ENCODE measurements at places on chromosomes 2 and 18.

DNA sequence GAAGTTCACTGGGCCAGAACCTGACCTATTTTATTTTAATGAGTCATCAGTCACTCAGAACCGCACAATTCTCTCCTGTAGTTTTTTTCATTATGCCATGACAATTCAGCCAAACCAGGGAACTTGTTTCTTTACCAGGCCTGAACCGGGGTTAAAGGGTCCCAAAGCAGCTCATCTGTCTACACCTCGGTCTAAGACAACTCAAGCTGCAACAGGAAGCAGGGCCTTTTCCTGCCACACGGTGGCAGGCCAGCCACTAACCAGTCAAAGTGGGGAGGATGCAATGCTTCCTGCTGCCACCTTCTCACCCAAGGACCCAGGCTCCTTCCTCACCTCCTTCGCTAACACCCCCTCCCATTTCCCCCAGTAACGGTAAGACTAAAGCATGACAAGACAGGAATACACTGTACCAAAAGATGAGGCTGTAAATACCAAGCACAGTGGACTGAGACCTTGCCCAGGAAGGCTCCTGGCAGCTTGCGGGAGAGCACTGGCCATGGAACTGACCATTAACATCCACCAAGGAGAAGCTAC is 56.7 kb upstream of the ACKR3 start:
- peak; percentile 56 for DNase-seq

- DNase-seq = no peak
Measured at GRCh38 chr2:37026050-37026449, 58.1 kb downstream of the HEATR5B start.

DNA sequence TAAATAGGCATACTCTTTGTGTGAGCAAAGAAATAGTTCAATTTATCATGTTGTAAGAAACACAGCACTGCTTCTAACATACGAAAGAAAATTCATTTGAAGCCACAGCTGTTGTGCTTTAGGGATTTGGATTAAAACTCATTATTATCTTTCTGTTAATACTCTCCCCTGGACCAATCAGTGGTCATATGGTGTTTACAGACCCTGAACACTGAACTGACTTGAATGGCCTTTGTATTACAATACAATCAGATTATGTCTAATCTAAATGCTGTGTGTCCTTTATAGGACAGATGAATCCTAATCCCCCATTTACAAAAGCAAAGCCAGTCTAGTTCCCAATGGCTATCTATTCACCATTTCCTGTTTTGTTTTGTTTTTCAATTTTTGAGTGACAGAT is 36.5 kb downstream of the ZNF385B start:
- DNase-seq = no peak

DNA sequence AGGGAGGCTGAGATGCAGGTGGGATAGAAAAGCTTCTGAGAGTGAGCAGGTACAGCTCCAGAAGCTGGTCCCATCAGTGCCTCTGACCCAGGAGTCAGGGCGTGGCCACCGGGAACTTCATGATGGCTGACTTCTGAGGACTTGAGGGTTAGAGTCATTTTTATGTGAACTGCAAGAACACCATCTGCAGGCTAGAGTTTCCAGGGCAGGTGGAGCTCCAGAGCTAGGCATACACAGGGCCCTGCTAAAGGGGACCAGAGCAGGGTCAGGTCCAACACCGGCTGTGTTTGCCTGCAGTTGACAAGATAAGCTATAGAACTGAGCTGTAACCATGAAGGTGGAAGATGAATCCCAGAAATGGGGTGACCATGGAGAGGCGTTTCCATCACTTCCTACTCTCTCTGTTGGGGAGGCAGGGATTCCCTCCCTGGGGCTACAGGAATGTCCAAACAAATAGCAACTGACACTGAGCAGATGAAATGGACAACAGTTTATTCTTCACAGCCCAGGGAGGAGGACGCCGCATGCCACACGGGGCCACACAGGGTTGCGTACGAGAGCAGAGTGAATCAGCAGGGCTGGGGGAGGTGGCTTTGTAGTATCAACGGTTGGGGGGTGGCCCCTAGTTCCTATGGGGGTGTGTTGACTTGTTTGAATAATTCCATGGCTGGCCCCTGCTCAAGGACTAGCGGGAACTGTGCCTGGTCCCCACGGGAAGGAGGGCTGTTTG is 77.6 kb upstream of the ZNF516 start:
- DNase-seq = no peak

DNA sequence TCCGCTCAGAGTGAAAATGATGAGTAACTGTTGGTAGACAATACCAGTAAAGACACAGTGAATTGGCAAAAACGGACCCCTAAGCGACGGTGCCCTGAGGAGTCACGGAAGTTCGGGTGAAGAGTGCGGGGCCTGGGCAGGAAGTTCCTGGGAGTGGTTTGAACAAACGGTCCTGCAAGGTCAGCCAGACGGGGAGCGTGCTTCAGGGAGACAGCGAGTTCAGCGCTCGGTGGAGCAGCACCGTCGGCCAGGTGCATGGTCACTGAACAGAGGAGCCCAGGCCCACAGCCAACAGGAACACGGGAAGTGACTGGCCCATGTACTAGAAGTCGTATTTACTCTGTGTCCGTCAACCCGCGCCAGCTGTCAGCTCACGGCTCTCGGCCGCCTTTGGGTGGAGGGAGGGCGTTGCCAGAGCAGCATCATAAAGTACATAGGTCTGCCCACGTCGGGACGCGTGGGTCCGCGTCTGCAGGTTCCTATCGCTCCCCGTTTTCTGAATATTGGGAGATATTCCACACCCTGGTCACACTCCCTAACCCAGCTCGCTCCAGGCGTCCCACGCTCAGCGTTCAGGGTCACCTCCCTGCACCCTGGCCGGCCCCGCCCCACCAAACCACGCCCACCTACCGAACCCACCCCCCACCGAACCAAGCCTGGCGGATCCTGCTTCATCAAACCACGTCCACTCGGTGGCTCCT is 75.6 kb upstream of the UXS1 start:
- peak; percentile 24 for DNase-seq

DNA sequence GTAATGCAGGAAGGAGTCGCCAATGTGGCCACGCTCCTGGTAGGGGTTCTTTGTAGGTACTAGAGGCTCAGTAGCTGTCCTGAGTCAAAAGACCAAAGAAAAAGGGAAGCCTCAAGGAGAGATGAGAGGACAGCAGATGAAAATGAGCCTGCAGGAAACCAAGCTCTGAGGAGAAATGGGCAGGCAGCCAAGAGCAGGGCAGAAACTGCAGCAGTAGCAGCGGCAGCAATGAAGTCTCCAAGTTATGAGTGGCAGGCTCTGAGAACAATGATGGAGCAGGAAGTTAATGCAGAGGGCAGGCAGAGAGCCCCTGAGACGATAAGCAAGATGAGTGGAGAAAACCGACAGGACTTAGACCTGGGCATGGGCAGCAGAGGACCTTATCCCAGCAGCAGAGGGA is 48.2 kb upstream of the TMEM200C start:
- no peak for DNase-seq

DNA sequence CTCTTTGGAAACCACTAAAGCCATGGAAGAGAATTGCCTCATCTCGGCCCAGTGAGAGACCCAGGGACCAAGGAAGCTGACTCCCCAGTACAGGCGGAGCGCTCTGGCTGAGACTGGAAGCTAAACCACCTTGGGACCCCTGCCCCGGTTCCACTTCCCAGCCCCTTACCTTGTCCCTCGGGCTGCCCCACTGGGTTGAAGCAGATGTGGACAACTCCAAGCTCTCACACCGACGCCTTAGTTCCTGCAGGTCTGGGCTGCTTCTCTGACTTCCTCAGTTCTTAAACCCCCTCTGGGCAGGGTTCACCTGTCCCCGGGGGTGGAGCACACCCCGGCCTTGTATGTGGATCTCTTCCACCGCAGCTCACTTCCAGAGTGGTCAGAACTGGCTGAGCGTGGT is 266.2 kb downstream of the PHLPP1 start:
- DNase-seq = peak; percentile 6

DNA sequence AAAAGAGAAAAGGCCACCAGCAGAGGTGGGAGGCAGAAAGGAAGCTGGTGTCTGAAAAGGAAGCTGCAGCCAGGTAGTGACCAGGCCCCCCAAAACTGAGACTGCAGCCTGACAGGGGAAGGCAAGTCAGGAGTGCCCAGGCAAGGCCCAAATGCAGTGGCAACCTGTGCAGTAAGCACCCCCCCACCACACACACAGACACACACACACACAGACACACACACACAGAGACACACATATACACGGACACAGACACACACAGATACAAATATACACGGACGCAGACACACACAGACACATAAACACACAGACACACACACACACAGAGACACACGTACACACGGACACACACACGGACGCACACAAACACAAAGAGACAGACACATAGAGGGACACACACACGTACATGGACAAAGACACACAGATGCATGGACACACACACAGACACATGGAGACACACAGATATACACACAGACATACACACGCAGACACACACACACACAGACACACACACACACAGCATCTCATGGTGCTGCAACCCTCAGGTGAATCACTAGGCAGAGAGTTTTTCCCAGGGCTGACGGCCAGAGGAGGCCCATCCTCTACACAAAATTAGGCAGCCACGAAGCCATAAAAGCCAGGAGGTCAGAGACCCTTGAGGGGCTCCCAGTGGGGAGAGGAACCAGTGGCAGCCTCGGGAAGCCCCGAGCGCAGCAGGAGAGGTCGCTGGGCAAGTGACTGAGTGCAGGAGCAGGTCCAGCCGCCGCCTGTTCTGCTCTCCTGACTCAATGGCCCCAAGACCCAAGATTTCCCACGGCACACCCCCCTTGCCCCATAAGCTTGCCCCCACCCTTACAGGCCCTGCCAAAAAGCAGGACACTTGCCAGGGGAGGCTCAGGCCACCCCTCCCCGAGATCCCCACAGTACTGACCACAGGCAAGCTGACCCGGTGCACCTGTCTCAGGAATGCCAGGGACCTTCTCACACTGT is 6.3 kb downstream of the SDC1 start:
- DNase-seq = no peak

GRCh38 chr2:19793132-19793750 is 108.5 kb downstream of the TTC32 start:
- peak; percentile 24 for DNase-seq

- no peak for DNase-seq
Measured at GRCh38 chr2:156841321-156841720, 405.1 kb downstream of the GPD2 start.

- no peak for DNase-seq
Measured at GRCh38 chr2:66862885-66863650, 428.1 kb downstream of the MEIS1 start.

DNA sequence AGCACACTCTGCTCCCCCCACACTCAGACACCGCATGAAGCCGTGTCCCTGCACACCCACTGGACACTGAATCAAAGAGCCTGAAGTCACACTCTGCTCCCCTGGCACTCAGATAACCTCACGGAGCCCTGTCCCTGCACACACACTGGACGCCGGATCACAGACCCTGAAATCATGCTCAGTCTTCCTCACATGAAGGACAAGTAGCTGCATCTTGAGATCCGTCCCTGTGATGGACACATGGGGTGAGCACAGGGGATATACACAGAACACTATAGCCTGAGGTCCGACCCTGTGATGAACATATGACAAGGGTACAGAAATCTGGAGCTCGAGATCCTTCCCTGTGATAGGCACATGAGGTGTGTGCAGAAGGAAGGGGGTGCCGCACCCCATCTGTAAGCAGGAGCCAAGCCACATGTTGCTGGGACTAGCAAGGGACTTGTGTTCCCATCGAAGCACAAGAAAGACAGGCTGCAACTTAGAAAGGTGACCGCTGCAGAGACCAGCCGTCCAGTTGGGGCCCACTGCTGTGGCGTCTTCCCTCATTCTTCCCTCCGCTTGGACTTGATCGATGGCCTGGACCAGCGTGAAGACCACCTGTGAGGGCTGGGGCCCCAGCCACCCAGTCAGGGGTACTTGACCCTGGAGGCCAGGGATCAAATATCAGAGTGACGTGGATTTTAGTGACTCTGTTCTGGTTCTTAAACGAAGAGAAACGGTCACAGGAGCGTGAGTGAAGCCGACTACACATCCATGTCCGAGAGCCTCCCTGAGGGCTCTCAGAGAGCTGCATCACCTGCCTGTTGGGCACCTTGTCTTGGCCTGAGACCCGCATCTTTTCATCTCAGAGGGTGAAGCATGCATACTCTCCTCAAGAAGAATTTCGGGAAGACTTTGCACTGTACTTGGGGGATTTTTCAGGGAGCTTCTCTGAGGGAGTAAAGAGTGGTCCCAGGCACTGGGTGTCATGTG is 391.7 kb upstream of the SALL3 start:
- no peak for DNase-seq

DNA sequence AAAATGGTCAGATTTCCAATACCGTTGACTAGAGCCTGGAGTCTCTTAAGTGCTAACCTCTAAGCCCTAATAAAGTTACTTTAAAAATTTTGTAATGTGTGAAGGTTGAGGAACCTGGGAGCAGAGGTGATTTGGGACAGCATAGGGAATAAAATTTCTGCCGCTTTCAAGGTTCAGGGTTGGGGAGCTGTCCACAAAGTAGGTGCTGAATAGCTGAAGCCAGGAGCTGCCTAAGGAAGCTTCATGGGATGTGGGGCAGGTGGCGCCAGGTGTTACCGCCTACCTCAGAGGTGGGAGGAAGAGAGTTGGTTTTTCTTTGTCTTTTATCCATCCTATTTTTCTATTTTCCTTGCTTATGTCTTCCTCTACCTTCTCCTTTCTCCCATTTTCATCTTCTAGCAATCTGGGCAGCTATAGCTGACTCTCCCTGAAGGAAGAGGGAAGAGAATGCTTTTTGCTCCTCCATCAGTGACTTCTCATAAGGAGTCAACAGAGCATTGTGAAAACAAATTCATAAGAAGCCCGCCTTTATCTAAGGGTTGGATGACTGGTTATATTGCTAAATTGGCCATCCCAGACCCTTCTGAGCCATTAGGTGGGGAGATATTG is 178.7 kb downstream of the CLIP4 start:
- no peak for DNase-seq

DNA sequence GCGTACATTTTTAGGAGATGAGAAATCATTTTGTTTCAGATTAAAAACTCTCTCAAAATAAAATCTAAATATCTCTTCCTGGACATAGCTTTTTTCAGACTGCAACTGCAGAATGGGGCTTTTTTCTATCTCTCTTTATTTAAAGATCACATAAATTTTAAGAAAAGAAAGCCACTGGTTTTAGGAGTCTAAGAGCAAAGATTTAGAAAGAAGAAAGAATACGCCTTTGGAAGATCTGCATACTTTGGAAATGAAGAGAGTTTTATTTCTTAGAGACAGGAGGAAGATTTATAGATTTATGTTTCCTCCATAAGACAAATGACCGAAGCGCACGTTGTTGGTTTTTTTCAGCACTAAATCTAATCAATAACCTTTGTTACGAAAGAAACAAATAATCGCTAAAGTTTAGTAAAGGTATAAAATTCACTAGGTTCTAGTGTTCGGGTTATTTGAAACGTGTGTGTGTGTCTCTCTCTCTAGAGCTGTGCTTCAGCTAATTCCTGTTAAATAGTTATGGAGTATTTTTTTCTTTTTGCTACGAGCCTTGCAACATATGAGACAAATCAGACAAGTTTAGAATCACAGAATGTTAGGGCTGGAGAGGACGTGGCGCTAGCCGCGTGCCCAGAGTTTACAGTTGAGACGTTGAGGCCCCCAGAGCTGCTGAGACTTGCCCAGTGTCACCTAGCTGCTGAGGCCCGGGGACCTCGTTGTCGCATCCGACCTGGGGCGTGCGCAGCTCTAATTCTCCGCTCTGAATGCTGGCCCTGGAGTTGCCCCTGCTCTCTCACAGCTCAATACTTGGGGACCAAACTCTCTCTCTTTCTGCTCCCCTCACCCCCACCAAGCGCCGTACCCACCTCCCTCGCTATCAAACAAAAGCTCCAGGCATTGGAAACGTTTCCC is 69.9 kb downstream of the CTAGE1 start:
- no peak for DNase-seq

- DNase-seq = peak; percentile 19
Measured at GRCh38 chr2:188512456-188512855, 220.8 kb downstream of the GULP1 start.

- no peak for DNase-seq
Measured at GRCh38 chr2:1183300-1183699, 230.0 kb upstream of the TPO start.
